NCI-H2029 (cell line): ENCODE measurements at places on chromosomes 11 and 22.

GRCh38 chr11:44607987-44608386, 42.5 kb downstream of the CD82 start:
- DNase-seq: peak; percentile 75

DNA sequence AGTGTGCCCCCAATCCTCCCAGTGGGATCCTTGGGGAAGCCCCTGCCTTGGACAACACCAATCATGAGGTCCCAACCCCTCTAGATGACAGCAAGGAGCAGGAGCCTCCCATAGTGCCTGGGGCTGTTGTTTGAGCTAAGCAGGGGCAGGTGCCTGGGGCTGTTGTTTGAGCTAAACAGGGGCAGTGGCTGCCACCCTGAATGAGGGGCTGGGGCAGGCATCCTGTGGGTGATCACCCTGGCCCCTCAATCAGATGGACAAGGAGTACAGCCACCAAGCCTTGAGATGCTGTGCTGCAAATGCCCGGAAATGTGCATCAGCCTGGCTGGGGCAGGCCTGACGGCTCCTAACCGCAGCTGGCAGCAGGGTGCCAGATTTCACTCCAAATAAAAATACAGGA, 66.7 kb downstream of the MYEOV start:
- no peak for DNase-seq

DNA sequence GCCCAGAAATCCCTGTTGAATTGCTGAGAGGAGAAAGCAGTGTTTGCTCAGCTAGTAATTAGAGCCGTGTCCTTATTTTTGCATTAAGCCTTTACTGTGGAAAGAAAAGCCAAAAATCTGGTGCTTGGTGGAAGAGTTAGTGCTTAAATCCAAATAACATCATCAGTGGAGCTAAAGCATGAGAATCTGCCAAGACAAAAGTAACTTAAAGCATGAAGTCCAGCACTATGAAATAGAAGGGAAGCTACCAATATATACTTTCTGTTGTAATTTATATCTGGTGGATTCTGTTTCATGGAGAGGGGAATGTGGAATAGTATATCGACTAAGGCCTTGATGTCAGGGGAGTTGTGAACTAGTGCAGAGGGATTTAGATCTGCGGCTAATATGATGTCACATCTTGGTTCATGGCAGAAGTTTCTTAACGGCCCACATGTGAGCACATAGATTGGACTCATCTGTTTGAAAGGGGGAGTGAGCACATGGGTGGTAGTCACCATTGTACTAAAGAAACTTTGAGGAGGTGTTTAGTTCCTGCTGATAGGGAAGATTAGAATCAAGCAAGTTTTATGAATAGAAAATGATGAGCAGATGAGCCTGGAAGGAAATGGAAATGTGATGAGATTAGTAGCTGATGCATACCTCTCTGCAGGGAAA, 224.4 kb upstream of the MTNR1B start:
- DNase-seq: no peak

GRCh38 chr22:47740109-47740805, 977.8 kb downstream of the TBC1D22A start:
- DNase-seq: no peak

- DNase-seq: no peak
These were observed 182.7 kb downstream of the ADAMTS15 start for GRCh38 chr11:130631119-130631518.

DNA sequence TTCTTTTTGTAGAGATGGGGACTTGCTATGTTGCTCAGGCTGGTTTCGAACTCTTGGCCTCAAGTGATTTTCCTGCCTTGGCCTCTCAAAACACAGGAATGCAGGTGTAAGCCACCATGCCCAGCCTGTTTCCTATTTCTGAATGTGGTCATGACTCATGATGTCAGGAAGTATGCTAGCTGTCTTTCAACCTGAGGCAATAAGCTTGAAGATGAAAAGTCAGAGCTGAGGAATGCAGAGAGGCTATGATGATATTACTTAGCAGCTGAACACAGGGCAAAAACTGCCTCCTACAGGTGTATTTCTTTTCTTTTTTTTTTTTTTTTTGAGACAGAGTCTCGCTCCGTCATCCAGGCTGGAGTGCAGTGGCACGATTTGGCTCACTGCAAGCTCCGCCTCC, 9.0 kb upstream of the NUCB2 start:
- no peak for DNase-seq

- no peak for DNase-seq
These were observed 79.7 kb downstream of the FBLN1 start for GRCh38 chr22:45582236-45582954.

- no peak for DNase-seq
These were observed 33.5 kb downstream of the LIF start for GRCh38 chr22:30212996-30213441.

- DNase-seq: no peak
These were observed 31.0 kb upstream of the LIPT2 start for GRCh38 chr11:74524501-74524900.

- DNase-seq: peak; percentile 0
These were observed 80.8 kb downstream of the IGLL5 start for GRCh38 chr22:22968366-22968765.

GRCh38 chr11:116062490-116063171, 558.4 kb upstream of the CADM1 start:
- peak; percentile 75 for DNase-seq

DNA sequence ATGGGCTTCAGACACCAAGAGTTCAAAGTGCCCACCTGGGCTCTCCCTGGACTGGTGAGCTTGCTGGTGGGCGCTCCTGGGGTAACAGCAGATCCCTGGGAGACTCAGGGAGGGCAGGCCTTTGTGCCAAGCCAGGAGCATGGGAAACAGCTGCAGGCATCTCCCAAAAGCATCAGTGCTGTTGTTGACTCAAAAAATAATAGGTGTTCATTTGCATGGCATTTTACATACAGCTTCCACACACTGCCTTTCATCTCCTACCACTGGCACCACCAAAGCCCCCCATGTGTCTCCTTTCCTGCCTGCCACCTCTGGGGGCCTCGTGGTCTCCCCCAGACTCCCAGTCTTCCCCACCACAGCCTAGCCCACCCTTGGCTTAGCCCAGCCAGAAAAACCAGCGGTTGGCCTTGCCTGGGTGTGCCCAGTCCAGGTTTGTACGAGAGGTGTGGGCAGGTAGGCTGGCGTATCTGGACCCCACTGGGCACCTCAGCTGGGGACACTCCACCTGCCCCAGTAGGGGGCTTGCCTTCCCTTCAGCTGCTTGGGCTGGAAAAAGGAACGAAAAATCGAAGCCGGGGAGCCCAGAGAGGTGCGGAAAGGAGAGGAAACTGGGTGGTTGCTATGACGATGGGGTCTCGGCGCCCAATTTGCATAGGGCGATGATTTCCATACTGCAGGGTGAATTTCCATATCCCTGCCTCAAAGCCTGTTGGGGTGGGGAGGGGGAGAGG, 15.0 kb downstream of the POU2F3 start:
- no peak for DNase-seq

GRCh38 chr11:127997594-127997993, 589.8 kb downstream of the ETS1 start:
- no peak for DNase-seq

GRCh38 chr22:19289475-19290161, 1.9 kb downstream of the CLTCL1 start:
- DNase-seq: no peak

- no peak for DNase-seq
These were observed at the start of gene TRIM29 for GRCh38 chr11:120137611-120138521. Gene TRIM29 (minus strand): TSS chr11:120138113. CDS start chr11:120138031, 82 bp downstream.

DNA sequence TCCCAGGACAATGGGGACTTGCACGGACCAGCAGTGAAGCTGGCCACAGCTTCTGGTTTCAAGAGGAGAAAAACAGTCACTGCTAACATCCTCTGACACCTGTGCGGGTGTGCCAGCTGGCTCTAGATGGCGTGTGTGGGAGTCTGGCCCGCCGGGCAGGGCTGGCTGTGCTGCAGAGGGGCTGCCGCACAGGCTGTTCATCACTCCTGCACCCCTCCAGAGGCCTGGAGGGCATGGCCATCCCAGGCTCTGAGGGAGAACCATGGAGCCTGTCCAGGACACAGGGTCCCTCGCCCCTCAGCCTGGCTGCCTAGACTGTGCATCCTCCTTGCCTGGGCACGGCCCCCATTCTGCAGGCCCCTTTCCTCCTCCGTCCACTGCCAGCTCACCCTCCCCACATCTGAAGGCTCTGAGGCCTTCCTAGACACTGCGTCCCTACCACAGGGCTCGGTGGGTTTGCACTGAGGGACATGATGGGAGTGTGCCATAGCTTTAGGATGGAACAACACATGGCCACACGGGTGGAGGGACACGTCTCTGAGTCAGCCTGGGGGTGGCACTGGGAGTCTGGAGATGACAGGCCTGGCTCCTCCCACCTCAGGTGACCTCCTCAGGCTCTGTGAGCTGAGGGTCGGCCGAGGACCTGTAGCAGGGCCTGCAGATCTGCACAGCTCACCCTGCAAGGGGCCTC, 42.1 kb upstream of the GNB1L start:
- no peak for DNase-seq

- no peak for DNase-seq
These were observed 121.2 kb downstream of the NELL1 start for GRCh38 chr11:20790622-20791021.

DNA sequence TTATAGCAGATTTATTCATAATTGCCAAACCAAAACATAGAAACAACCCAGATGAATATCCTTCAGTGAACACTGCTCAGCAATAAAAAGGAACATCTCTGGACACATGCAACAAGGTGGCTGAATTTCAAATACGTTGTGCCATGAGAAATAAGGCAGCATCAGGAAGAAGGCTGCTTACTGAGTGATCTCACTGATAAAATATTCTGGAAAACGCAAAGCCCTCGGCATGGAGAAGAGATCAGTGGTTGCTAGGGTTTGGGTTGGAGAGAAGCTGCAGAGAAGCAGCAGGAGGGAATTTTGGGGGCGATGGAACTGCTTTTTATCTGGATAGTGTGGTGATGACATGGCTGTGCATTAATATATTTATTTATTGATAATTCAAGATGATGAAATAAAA, 11.0 kb upstream of the SHANK2 start:
- DNase-seq: no peak

DNA sequence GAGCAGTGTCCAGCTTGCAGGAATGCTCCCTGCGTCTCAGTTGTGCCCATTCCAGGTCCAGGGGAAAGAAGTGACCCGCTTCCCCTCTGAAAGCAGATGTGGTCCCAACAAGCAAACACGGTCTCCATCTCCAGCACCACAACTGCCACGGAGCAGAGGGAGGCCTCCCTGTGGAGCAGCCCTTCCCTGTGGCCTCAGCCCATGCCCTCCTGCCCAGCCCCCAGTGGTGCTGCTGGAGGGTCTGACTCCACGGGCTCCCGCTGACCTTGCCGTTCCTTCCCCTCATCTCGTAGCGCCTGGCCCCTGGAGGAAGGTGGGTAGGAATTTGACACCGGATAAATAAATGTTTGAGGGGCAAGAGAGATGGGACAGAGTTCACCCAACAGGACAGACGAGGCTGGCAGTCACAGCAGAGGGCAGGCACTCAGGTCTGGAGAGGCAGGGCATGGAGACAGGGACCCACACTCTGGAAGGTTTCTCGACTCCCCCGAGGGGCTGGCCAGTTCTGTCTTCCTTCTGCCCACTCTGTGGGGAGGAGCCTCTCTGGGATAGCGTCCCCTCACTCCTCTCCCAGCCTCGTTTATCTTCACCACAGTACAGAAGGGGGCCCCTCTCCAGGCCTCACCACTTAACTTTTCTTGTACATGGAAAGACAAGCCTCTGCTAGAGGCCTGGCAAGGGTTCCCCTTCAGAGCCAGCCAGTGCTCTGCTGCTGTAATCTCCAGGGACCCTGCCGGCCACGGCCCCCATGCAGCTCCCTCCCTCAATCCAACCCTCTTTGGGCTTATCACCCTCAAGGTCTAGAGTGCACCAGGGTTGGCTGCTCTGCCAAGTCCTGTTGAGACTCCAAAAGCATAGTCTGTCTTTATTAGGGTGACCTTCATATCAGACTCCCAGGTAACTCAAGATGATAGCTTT, 7.5 kb upstream of the ST3GAL4 start:
- DNase-seq: no peak

- no peak for DNase-seq
These were observed 12.7 kb upstream of the TSGA10IP start for GRCh38 chr11:65932558-65932919.

- no peak for DNase-seq
These were observed 51.4 kb downstream of the JAM3 start for GRCh38 chr11:134120143-134120850.

- no peak for DNase-seq
These were observed at the start of gene ADORA2A for GRCh38 chr22:24427500-24428164. Gene ADORA2A (plus strand): TSS chr22:24427599. CDS start chr22:24433405, 5,806 bp downstream.

GRCh38 chr22:50218153-50218995, 17.6 kb downstream of the SELENOO start:
- no peak for DNase-seq

- DNase-seq: no peak
These were observed 18.1 kb upstream of the INCENP start for GRCh38 chr11:62105667-62106191.

DNA sequence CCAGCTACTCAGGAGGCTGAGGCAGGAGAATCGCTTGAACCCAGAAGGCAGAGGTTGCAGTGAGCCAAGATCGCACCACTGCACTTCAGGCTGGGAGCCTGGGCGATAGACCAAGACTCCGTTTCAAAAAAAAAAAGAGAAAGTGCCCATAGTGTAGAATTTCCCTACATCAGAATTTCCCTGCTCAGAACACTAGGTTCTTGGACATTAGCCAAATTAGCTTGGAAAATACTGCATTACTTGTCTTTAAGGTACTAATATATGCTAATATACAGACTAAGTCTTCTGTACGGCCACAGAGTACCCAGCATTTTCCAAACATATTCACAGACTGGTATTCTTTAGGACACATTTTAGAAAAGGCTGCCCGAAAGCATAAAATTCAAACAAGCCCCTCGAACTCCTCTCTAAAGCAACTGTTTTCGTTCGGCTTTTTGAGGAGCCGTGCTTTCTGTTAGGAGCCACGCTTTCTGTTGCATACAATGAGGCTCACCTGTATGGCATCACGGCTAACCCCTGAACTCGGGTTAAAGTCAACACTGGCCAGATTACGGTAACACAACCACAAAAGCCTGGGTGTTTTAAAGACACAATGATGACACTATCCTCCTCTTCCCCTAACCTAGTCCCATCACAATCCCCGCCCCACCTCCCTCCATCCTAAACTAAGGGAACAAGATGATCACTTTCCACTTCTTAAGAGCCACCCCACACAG, 18.4 kb downstream of the TNKS1BP1 start:
- DNase-seq: no peak

DNA sequence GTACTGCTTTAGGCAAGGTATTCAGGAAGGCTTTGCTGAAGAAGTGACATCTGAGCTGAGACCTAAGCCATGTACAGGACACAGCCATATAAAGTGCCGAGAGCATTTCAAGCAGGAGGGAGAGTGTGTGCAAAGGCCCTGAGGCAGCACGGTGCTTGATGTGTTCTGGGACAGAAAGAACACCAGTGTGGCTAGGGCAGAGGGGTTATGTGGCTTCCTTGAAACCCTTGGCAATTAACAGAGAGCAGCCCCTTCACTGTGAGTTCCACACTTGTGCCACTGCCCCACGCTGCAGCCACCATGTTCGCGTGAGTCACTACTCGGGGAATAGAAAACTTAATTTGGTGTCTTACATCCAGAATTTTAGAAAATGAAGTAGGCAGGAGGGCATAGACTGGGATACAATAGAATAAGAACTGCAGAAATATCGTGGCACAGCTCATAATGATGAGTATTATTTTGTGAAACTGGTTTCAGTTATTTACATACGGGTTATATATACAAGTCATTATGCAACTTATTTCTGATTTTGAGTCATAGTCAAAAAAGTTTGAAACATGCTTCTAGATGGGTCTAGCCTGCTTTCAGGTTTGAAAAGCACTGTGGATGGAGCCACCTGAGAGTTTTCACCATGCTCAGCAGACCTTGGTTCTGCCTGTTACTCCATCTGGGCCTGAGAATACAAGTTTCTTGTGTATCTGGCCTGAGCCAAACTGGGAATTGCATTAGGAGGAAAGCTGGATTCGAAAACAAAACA, 11.8 kb downstream of the IL10RA start:
- no peak for DNase-seq
